Fibroblast of gingiva (primary cell): ENCODE measurements at places on chromosomes 3 and 15.

- DNase-seq, result no peak
These were observed 47.5 kb upstream of the STT3B start for GRCh38 chr3:31485196-31485595.

GRCh38 chr15:88106074-88106473 is 150.5 kb downstream of the NTRK3 start:
- DNase-seq, result no peak

DNA sequence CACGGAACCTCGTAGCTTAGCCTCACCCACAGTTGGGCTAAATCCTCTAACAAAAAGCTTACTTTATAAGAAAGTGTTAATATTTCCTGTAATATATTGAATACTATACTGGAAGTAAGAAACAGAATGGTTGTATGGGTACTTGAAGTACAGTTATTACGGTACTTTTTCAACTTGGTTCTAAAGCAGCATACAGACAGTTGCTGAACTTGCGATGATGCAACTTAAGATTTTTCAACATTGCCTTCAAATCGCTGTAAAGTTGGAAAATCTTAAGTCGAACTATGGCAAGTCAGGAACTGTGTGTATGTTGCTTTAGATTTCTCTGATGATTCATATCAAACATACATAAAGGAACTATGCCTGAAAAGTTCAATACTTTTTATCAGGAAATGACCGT is 204.4 kb upstream of the C2CD4B start:
- no peak for DNase-seq

DNA sequence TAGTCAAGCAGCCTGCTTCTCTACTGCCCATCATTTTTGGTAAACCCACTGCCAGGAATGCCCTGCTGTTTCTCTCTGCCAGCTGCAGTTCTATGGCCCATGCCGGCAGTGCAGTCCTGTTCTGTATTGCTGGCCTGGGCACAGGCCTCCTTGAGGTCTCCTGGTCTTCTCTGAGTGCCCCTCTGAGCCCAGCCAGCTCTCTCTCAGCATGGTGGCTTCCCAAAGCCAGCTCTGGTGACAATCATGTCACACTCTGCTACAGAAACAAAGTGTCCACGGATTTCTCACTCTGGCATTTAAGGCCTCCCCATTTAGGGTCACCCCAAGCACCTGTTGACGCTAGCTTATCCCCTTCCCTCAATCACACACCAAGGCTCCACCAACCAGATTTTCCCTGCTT is 24.5 kb downstream of the SRPRB start:
- no peak for DNase-seq

- DNase-seq, result no peak
These were observed 199.9 kb upstream of the RBMS3 start for GRCh38 chr3:29080967-29081366.
